ENCODE measurements at places on chromosomes 4 and X. TPM values are rescaled to one million over a fixed set of nuclear protein-coding genes. Genes with fewer than 3 reads are reported as not detected.

VCX3B gene
- total RNA-seq, result not detected

TRAM1L1 gene
- 0.36 TPM for total RNA-seq

GRCh38 chr4:105970371-105970770 lies 75.1 kb downstream of the NPNT start:
- no peak for ATAC-seq

DNA sequence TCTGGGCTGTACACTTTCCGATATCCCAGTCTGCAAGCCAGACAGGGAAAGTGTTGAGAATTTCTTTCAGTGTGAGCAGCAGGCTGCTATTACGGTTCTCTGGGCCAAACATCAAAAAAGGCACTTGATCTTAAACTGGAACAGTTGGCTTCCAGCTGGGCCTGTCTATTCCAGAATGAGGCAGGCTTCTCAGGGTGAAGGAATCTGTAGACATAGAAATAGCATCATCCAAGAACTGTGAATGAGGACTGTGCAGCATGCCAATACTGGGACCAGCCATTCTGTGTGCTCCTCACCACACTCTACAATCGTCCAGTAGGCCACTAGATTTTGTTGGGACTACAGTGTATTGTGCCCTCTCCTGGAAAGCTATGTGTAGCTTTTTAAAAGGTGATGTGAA lies 31.1 kb downstream of the ART3 start:
- ATAC-seq, result no peak

DNA sequence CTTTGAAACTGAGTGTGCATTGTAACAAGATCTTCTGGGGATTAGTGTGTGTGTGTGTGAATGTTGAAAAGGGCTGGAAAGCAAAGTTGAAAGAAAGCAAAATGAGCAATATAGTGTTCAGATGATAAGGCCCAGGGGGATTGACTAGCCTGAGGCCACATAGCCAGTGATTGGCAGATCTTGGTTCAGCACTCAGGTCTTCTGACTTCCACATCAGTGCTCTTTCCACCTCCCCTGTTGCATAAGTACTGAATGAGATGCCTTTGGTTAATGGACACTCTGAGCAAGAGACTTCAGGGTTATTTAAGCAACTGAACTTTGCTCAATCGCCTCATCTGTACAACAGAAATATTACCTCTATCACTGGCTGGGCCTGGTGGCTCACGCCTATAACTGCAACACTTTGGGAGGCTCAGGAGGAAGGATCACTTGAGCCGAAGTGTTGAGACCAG lies 120.4 kb downstream of the TMEM164 start:
- no peak for ATAC-seq
